Stimulated activated CD8-positive, alpha-beta memory T cell treated with anti-CD3 and anti-CD28 coated beads, Interleukin-2, amount 100 ng/mL, for 1 hour (primary cell): ENCODE measurements at places on chromosomes 5 and 9.

DNA sequence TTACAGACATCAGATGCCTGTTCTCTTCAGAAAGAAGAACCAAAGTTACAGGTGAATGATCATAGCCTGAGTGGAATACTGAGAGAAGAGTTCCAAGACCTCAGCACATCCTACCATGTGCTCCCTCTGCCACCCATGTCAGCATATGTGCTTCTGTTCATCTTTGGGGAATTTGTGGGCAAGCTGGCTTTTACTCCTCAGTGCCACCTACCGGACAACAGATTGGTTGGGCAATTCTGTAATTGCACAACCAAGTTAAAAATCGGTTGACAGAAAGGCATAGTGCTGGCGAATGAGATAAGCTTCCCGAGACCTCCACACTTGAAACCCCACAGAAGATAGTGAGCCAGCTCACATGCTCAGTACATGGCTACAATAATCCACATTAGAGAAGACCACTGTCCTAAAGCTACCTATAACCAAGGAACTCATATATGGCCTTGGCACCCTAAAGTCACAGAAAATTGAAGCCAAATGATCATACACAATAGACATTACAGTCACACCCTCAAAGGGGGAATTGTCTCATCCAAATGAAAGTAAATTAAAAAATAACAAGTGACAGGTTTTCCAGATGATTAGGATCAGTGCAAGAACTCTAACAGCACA, 1238.0 kb upstream of the NUDT12 start:
- DNase-seq = no peak

GRCh38 chr5:153565822-153566221, 75.4 kb downstream of the GRIA1 start:
- DNase-seq = no peak

DNA sequence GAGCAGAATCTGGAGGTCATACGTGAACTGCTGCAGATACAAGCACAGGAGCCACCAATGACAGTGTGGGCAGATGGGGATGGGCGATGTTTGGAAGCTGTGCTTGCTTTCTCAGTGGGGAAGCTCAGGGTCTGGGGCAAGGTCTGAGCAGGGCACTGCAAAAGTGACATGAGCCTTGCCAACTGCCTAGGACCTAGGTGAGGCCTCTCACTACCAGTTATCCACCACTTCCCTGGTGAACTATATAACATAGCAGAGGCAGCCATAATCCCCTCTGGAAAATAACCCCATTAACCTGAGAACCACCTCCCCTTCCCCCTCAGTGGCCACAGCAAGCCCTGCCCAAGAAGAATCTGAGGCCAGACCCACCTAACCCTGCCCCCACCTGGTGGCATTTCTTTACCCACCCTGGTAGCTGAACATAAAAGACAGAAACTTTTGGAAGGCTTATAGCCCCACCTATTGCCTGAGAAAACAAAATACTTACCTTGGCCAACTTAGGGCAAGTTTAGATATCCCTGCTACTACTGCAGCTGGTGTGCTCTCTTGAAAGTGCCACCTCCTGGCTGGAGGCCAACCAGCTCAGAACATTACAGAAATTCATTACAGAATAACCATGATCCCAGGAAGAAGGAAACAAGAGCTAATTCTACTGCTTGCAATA, 18.8 kb upstream of the SPEF2 start:
- DNase-seq = no peak

- no peak for DNase-seq
Observed at GRCh38 chr9:100601216-100601615, 23.3 kb downstream of the CAVIN4 start.

DNA sequence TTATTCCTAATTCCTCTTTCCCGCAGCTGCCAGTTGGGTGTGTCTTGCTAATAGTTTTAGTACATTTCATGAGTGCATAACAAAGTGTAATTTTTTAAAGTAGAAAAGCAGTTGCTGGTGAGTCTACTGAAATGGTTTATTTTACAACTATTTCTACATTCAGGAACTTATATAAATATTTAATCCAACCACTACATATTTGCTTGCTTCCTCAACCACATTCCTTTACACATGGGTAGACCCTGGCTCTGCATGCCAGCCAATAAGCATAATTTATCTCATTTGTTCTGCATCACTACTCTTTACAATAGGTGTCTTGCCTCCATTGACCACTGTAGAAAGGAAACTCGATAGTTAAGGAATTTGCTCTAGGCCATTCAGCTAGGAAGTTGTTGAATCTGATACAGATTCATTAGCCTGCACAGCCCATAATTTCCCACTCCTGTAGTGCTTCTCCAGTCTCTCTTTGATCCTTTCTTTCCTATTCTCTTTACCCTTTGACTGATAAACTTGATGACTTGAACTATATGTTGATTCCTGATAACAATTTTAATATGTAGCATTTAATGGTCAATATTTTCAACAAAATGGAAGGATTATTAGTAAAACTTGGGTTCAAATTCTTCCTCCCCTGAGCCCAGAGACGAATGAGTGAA, 342.5 kb upstream of the ACTBL2 start:
- DNase-seq = no peak

DNA sequence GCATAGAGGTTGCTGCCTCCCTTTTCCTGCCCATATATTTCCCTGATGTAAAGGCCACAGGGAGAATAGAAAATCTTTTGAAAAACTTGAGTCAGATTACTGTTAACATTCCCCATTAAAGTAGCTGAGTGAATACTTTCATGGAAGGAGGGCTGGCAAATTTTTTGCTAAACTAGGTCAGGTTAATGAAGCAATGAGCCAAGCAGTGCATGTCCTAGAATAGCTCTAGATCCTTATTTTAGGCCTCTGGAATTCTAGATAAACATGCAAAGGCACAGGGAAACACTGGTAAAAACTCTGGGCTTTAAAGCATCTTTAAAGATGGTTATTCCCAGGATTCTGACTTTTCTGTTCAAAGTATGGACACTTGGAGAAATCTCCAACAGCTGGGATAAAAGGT, 27.9 kb downstream of the TTC1 start:
- no peak for DNase-seq

DNA sequence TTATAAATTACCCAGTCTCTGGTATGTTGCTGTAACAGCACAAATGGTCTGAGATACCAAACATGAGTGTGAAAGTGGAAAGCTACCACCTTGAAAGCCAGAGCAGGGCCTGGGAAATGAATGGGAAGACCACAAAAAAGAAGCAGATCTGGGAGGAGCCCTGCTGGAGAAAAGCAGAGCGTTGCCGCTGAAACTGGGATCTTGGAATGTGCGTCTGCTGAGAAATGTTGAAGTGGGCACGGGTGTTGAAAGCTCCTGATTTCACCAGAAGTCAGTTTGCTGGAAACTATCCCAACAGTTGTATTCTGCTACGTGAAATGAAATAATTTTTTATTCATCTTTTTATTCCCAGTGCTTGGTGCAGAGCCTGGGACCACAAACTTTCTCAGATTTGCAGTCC, 40.0 kb downstream of the NUDT12 start:
- no peak for DNase-seq

GRCh38 chr5:82050955-82051354, 79.1 kb downstream of the ATG10 start:
- no peak for DNase-seq

DNA sequence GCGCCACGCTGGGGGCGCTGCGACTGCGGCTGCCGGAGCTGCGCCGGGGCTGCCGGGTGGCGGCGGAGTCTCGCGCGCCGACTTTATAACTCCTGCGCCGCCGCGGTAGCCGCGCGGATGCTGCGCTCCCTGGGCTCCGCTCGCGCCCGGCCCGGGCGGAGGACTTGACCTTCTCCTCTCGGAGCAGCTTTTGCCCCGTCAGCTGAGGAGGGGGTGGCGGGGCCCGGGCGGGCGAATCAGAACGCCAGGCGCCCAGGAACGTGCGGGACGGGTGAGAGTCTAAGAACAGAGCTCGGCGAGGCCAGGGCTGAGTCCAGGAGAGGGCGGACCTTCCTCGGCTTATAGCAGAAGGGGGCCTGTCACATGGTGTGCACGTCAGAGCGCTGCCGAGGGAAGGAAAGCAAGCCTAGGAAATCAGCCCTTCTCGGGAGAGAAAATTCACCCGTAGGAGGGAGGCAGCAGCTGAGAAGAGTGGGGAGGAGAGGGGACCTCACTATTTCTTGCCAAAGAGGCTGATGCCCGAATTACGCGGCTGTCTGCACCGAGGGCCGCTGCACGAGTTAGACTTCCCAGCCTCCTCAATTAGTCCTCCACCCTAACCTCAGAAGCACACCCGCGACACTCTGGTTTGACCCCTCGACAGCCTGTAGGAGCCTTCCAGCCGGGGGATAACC, at the start of gene FOXD1:
FOXD1 (minus strand) TSS at position 315 of the 674 bp plus-strand sequence. CDS start 415 bp downstream, outside the sequence.
- DNase-seq = no peak

DNA sequence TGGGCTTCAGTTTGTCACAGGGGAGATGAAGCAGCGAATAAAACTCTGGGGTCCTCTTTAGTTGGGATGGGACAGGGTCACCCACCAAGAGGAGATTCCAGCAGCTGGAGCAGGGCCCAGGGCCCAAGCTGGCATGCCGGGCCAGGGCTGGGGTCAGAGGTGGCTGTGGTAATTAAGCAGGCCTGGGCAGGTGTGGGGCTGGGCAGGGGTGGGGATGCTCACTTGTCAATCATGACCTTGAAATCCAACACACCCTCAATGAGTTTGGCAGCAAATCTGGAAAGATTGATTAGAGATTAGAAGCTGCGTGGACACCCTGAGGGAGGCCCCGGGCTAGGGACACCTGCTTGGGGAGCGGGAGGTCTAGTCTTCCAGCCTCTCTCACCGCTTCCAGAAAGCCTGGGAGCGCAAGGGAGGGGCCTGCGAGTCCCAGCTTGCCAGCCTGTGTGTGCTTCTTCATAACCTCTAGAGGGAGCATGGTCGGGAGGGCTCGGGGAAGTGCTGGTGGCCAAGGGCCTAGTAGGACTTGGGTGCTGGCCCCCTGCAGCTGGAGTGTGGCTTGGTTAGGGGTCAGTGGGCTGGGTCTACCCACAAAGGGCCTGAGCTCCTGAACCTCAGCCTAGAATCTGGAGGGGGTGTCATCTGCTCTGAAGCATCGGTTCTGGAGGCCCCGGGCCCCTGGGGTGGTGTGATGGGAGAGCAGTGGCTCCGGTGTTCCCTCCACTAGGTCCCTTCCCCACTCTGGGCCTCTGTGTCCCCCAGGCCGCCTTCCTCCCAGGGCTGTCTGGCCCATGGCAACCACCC, 7.6 kb downstream of the CRAT start:
- DNase-seq = no peak

GRCh38 chr5:51860532-51861018, 477.3 kb downstream of the ISL1 start:
- DNase-seq = no peak

- no peak for DNase-seq
Observed at GRCh38 chr5:149759986-149760853, 30.1 kb downstream of the PPARGC1B start.

DNA sequence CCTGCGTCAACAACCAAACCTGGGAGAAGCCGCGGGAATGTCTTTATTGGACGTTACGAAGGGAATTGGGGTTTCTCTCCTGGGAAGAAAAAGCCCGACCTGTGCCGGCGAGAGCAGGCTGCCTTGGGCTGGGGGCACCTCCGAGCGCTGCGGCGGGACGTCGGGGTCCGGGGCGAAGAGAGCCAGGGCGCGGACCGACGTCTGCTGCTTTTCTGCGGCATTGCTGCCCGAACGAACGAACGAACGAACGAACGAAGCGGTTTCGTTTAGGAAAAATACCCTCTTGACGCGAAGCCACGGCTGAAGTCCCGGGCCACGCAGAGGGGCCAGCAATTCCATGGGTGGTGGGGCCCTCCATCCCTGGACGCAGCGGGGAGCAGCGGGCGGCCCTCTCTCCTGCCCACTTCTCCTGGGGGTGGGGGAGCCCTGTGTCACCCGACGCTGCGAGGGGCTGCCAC, 4.8 kb upstream of the PITX1 start:
- DNase-seq = no peak

- no peak for DNase-seq
Observed at GRCh38 chr9:105385381-105385985, 62.4 kb upstream of the FSD1L start.

DNA sequence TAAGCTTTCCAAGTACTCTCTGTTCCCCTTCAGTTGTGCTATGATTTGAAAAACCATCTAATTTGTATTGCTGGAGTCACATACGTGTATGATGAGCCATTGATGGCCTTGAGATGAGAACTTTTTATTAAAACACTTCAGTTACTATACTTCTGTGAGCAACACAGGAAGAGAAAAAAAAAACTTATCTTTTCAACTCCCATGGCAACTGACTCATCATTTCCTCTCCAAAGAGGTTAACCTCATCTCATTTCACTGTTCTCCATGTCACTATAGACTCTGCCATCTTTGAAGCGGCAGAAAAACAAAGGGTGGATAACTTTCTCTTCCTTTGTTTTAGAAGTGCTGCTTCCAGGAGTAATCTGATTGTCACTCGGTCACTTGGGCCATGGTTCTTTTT, 104.3 kb upstream of the PCSK1 start:
- DNase-seq = no peak

GRCh38 chr5:177366528-177367322, 9.0 kb downstream of the RGS14 start:
- DNase-seq = no peak

- DNase-seq = no peak
Observed at GRCh38 chr9:6552498-6553121, 92.9 kb downstream of the GLDC start.

DNA sequence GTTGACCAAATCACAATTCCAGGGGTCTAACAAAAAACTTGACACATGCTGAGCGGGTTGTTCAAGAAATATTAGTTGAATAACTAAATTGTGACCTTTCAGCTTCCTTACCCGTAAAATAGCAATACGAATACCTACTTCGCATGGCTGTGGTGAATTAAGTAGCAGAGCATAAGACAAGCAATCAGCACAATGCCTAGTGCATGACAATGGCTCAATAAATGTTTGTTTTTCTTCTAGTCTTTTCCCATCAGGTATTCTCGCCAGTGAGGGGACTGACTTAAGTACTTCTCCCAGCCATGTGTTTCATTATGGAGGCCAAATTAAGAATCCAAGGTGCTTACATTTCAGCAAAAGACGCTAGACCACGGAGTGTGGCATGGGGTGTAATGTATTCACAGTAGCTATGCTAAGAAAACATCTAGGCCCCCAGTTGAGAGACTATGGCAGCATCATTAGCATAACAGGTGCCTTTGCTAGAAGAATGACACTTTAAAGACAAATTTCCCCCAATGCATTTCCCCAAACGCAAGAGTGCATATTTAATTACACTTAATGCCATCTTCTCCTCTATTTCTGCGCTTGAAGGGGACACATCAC, 145.9 kb downstream of the ASTN2 start:
- DNase-seq = no peak

DNA sequence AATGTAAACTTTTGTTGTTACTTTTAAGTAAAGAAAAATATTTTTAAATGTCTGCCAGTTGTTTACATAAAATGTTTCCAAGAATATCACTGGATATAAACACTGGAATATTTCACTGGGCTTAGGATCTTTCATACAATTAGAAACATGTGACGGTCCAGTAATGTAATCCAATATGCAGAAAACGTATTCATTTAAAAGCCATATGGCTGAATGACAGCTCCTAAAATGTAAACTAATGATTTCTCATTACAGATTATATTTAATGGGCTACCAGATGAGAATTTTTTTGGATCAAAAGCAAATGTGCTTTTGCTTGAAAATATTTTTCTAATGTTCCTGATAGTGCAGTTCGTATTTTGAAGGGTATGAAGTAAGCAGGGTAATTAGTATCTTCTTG, 124.3 kb downstream of the TTC39B start:
- no peak for DNase-seq
